ENCODE measurements at places on chromosomes 16 and 17.

- no peak for DNase-seq
Measured at GRCh38 chr16:69691980-69692911, 34.1 kb downstream of the NQO1 start.

DNA sequence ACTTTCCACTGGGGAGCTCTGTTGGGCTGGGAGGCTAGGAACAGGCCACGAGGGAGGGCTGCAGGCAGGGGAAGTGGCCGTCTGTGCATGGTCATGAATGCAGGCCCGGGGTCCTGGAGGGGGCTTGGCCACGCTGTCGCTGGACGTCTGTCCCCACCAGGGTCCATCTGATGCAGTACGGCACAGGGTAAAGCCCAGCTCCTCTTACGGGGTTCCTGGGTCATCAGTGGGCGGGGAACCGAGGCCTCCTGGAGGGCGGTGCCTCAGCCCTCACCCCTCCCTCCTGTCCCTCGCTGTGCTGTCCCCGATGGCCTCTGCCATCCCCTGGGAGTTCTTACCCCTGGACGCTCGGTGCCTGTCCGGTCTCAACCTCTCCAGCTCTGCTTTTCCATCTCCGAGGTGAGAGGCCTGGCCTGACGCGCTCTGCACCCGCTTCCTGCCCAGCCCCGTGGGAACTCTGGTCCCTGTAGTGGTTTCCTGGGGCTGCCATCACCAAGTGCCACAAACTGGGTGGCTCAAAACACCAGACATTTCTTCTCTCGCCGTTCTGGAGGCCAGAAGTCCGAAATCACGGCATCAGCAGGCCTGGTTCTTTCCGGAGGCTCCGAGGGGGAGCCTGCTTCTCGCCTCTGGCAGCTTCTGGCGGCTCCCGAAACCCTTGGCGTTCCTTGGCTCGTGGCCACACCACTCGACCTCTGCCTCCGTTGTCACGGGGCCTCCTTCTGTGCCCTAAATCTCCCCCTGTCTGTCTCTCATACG, 182.8 kb downstream of the SEC14L1 start:
- no peak for DNase-seq

- DNase-seq, result no peak
Measured at GRCh38 chr17:79833744-79834564, 5.3 kb downstream of the CBX4 start.

DNA sequence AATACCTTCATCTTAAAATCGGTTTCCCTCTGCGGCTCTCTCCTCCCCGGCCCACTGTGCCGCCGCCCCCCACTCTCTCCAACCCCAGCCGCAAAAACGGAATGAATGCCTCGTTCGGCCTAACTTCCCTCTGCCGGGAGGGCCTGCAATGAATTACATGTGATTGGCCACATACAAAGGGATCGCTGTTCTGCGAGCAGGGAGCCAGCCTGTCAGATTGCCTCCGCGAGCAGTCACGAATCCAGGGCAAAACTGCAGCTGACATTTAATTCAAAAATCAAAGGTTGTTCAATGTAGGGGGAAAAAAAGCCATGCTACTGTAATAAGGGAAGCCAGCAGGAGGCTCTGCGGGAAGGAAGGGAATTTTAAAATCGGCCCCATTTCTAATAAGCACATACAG, 84.9 kb downstream of the TBC1D16 start:
- no peak for DNase-seq

- DNase-seq, result no peak
Measured at GRCh38 chr16:4561596-4561995, 5.5 kb downstream of the C16orf96 start.

- no peak for DNase-seq
Measured at GRCh38 chr17:2707721-2708584, 3.6 kb downstream of the CLUH start.

- DNase-seq, result no peak
Measured at GRCh38 chr16:66481081-66481942, 54.2 kb downstream of the BEAN1 start.

DNA sequence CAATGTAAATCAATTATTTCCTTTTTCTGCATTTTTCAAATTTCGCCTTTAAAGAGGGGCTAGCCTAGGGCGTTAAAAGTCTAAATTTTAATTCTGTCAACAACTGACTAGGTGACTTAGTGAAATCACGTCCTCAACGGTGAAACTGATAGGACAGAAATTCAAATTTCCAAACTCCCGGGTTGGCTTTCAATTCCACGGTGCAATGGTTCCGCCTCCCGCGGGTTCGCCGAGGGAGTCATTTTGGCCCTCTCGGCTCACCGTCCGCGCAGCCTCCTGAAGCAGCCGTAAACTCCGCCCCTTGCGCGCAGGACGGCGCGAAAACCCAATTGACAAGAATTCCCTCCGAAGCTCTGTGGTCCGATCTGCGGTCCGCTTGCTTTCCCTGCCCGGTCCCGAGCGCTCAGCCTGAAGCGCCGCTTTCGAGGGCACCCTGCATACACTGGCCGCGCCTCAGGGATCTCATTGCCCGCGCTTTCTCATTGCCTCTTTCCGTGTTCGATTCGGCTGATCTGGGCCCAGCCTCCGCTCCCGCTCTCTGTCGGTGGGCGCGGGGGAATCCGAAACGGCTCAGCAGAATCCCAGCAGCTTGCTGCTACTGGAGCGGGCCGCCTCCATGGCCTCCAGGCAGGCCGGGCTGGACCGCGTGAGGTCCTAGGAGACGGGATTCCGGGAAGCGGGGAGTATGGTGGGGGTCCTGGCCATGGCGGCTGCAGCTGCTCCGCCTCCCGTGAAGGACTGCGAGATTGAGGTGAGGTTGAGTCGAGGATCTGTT, at the start of gene ATAD5:
TSS of gene ATAD5 (plus strand) at position 304 of the 775 bp plus-strand sequence. CDS start at position 686, 382 bp downstream.
- DNase-seq, result peak; percentile 89

DNA sequence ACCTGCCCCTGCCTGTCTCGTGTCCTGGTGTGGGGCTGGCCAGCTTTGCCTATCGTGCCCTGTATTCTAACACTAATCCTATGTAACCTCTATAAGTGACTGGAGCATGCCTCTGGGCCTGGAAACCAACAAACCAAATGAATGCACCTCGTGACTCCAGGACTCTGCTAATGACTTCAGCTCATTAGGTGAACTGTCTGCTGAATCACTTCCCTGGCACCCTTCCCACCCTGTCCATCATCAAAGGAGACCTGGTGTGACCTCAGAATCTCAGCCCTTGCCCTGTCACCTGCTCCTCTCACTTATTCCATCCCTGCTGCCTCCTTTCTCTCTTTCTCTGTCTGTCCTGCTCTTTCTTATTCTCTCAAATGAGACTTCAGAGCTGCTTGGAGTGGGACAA, 322.4 kb downstream of the CBLN1 start:
- no peak for DNase-seq

- no peak for DNase-seq
Measured at GRCh38 chr16:88382491-88383400, at the start of gene ZNF469. TSS of gene ZNF469 (plus strand) at chr16:88382959. CDS start at chr16:88427471, 44,512 bp downstream.

GRCh38 chr17:16929035-16929680, 42.8 kb downstream of the TNFRSF13B start:
- DNase-seq, result no peak

GRCh38 chr16:1430214-1430758, 592 bp upstream of the PERCC1 start:
- DNase-seq, result no peak

GRCh38 chr16:33877-34647, 19.3 kb downstream of the POLR3K start:
- no peak for DNase-seq

DNA sequence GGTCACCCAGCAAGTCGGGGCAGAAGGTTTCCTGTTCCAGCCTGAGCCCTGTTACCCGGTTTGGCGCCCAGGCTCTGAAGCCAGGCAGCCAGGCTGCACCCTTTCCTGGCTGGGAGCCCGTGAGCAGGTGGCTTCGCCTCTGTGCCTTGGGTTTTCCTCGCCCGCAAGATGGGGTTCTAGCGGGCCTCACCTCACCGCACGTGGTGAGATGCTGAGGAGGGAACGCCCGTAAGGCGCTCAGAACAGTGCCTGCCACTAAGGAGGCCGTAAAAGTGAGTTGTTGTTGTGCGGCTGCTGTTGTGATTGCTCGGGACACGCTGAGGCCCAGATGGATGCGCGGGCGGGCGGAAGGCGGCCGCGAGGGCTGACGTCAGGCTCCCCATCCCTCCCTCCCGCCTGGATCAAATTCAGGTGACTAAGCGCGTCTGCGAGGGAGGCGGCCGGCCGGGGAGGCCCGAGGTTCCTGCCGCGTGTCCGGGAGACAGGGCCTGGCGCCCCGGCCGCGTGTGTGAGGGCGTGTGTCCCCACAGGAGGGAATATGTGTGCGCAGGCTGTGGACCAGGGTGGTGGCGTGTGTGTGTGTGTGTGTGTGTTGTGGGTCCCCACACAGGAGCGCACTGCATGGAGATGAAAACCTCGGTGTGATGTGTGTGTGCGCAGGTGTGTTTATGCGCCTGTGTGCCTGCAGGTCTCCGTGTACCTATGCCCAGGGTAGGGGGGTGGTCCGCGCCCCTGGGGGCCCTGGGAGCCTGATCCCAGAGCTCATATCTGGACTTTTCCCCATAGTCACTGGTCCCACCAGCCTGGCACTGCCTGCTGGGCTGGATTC, 4.3 kb downstream of the CAMKK1 start:
- peak; percentile 87 for DNase-seq

DNA sequence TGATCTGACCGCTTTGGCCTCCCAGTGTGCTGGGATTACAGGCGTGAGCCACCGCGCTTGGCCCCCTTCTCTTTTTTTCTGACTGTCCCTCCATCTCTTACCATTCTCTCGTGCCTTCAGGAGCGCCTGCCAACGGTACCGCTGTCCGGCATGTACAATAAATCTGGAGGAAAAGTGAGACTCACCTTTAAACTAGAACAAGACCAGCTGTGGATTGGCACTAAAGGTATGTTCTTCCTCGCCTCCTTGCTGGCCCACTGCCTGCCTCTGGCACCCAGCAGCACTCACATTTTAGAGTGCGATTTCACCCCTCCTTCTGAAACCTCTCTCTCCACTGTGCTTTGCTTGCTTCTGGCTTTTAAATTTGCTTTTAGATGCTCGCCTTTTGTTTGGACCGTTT, 5.0 kb downstream of the UBFD1 start:
- no peak for DNase-seq

GRCh38 chr17:81412490-81413093, 17.3 kb downstream of the BAHCC1 start:
- no peak for DNase-seq

GRCh38 chr16:84864326-84864955, 44.7 kb downstream of the CRISPLD2 start:
- DNase-seq, result no peak

- DNase-seq, result peak; percentile 46
Measured at GRCh38 chr17:55448681-55449080, 27.0 kb upstream of the MMD start.

DNA sequence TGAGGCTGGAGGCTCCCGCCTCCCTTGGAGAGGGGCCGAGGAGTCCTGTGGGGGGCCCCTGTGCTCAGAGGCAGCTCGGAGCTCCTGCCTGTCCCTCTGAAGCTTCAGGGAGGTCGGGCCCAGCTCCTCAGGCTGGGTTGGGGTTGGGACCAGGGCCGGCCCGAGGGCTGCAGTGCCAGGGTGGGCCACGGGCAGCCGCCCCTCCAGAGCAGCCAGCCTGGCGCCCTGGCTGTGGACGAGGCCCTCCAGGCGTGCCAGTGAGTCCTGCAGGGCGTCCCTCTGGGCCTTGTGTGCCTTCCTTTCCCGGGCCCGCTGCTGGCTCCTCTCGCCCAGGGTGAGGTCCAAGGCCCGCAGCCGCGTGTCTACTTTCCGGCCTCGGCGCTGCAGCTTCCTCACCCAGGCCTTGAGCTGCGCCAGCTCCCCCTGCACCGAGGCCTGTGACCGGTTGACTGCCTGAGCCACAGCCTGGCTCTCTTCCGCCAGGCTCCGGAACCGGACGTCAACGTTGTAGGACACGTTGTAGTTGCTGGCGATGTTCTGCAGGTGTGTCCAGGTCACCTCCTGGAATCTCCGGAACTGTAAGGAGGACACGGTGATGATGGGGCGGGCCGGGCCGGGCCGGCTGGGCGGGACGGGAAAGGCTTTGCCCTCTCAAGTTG, 1.2 kb downstream of the PTX4 start:
- no peak for DNase-seq

GRCh38 chr16:70381604-70382342, 35.1 kb downstream of the DDX19A start:
- DNase-seq, result no peak

DNA sequence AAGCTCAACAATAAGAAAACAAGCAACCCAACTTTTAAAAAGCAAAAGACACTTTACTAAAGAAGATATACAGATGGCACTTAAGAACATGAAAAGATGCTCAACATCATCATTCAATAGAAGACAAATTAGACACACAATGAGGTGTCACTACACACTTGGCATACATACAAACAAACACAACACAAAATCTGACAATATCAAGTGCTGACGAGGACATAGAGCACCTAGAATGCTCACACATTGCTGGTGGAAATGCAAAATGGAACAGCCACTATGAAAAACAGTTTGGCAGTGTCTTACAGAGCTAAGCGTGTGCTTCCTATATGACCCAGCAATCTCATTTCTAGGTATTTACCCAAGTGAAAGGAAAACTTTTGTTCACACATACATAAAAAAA, 18.9 kb downstream of the RPRML start:
- DNase-seq, result no peak

GRCh38 chr16:24610416-24610755, 71.0 kb downstream of the RBBP6 start:
- DNase-seq, result no peak

GRCh38 chr17:7982173-7982572, 20.2 kb upstream of the GUCY2D start:
- DNase-seq, result no peak

- DNase-seq, result no peak
Measured at GRCh38 chr17:80265205-80266068, 4.8 kb downstream of the RNF213 start.

DNA sequence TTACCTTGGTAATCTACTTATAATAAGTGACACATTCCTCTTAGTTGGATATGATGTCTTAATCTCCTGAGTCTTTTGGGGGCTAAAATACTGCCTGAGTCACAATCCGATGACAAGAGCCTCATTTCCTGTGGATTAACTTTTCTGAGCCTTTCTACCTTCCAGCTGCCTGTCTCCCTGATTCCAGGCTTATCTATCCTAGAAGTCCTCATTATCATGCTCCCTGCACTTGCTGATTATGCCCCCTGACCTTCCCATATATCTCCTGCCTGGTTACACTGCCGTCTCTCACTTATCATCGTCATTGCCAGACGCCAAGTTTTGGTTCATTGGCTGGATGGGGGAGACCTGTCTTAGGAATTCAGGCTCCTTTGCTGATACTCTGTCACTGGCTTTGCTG, 727.4 kb upstream of the CA10 start:
- no peak for DNase-seq

GRCh38 chr17:29570521-29570920, 2.0 kb downstream of the TP53I13 start:
- no peak for DNase-seq

- DNase-seq, result peak; percentile 56
Measured at GRCh38 chr16:2838928-2839327, 8.8 kb downstream of the ZG16B start.

DNA sequence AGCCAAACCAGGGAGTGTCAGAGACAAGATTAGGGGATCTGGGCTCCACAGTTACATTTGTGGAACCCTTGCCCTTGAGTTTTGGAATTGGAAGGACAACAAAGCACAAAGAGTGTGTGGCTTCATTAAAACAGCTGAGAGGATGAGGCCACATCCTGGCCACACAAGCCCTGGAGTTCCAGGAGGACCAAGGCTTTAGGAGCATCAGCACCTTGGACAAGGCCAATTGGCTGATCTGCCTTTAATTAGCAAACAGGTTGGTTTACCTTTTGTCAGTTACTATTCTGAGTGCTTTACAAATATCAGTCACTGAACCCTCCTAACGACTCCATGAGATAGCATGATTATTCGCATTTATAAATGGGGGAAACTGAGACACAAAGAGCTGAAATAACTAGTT, 54.7 kb downstream of the SLC6A2 start:
- no peak for DNase-seq

All from prostate gland (tissue), 2 donors.